ENCODE measurements at places on chromosomes 1 and 21.

- DNase-seq = no peak
Measured at GRCh38 chr1:30893776-30894507, 14.6 kb downstream of the SDC3 start.

DNA sequence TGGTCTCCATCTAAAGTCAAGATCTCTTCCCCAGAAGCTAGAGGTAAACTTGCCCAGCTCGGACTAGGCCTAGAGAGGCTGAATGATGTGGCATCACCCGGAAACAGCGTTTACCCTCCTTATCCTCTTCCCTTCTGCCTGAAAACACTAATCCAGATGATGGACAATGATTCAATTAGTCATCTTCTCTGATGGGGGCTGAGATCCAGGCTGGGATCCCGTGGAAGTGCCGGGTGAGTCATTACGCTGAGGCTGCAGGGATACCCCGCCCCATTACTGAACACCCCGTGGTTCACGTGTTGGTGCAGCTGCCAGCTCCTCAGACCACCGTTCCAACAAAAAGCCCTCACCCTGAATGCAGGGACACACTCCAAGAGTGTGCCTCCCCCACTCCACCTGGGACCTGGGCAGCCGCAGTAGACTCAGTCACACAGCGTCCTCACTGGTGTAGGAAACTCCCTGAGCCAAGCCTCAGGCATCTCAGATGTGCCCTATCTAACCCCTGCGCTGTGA, 2.0 kb downstream of the S100A6 start:
- DNase-seq = no peak

GRCh38 chr1:110873856-110874255, 908 bp downstream of the CD53 start:
- no peak for DNase-seq

- DNase-seq = no peak
Measured at GRCh38 chr1:201764579-201764978, 64.4 kb upstream of the IPO9 start.

DNA sequence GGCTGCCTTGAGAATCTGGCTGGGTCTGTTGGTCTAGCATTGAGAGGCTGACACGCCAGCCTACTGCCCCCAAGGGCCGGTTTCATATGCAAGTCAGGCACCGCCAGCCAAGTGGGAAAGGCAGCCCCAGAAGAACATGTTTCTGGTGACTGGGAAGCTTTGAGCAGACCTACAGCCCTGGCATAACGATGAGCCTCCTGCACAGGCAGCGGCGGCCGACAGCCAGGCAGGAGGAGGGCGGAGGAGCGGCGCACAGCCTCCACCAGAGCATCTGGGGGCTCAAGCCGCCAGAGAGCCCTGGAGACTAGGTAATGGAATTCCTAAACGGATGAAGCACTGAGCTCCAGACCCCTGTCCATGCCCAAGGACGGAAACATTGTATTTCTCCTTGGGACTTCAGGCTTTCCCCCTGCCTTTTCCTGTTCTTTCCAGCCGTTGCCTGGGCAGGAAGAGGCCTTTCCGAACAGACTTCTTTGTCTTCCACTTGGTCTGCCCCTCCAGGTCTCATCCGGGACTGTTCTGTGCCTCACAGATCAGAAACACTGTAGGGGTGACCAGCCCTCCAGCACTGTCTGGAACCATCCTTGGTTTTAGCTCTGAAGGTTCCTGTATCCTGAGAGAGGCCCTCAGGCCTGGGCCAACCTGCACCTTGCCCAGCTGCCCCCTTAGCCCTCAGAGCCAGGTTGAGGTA, 59.5 kb downstream of the IRF2BP2 start:
- no peak for DNase-seq

DNA sequence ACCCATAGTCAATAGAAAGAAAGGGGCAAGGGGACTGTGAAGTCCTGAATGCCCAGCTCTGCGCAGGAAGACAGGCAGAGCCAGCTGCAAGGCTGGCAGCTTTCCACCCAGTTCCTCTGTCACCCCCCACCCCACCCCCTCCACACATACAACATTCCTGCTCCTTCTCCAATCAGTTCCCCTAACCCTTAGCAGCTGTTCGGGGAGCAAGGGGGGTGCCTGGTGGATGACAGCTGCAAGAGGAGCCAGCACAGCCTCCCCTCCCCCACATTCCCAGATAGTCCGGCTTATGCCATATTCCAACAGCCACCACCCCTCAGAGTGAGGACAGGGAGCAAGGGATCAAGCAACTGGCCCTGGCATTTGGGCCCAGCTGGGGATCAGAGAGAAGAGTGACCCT, 9.7 kb downstream of the ARHGEF2 start:
- peak; percentile 71 for DNase-seq

GRCh38 chr1:101144671-101145448, 92.0 kb upstream of the S1PR1 start:
- no peak for DNase-seq

DNA sequence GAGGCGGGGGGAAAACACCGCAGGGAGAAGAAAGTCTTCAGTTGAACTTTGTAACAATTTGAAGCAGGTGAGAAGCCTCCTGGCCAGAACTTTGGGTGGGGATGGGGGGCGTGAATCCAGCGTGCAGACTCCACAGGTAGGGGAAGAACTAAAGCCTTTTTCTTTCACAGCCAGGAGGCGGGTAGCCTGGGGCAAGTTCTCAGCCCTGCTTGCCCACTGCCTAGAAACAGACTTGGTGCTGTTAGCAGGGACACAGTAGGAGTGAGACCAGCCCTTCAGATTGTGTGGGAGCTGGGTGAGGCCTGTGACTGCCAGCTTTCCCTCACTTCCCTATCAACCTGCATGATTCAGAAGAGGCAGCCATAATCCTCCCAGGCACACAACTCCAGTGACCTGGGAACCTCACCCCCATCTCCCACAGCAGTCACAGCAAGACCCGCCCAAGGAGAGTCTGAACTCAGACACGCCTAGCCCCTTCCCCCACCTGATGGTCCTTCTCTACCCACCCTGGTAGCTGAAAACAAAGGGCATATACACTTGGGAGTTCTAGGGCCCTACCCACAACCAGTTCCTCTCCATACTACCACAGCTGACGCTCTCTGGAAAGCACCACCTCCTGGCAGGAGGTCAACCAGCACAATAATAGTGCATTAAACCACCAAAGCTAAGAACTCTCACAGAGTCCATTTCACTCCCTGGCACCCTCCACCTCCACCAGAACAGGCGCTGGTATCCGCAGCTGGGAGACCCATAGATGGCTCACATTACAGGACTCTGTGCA, 83.5 kb upstream of the CDC42BPA start:
- no peak for DNase-seq

GRCh38 chr1:80217377-80217986, 1211.0 kb upstream of the ADGRL4 start:
- DNase-seq = peak; percentile 26

Measured in NCI-H524 treated with DMSO at 0.1 percent for 48 hours (cell line).